ENCODE measurements at places on chromosomes 11 and 22.

GRCh38 chr22:31893460-31893859, 50.9 kb upstream of the YWHAH start:
- DNase-seq: no peak

- DNase-seq: no peak
These were observed 25.4 kb downstream of the TAF1D start for GRCh38 chr11:93715797-93716396.

- DNase-seq: no peak
These were observed 38.6 kb upstream of the CARS1 start for GRCh38 chr11:3095712-3096361.

- no peak for DNase-seq
These were observed 3.2 kb downstream of the DGAT2 start for GRCh38 chr11:75771646-75772410.

DNA sequence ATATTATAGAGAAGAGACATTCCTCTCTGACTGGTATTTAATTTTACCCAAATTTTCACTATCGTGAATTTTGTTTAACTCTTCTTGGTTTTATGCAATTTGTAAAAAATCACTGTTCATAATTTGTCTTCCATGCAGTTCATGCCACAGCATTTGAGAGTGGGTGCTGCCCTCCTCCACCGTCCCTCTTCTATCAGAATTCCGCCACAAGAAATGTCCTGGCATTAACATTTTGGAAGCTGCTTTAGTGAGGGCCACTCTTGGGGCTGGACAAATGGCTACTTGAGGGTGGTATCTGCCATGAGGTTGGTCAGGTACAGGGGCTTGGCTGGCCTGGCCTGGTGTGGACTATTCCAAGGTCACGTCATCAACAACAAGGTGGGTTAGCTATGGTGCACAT, 68.3 kb upstream of the CLDN5 start:
- no peak for DNase-seq

DNA sequence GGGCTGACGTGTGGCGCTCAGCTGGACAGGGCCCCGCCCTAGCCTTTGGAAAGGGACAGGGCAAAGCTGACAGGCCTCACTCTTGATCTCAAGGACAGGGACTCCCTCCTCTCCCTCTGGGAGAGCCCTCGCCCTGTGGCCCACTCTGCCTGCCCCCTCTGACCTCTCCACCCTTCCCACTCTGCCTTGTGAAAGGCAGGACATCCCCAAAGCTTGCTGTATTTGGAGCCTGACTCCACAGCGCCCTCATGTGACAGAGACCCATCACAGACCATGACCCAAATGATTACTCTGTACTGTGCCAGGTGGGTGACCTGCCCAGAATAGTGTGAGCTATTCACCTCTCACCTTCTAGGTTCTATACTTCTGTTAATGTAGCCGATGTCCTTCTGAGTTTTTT, 18.8 kb downstream of the P2RY2 start:
- peak; percentile 65 for DNase-seq

DNA sequence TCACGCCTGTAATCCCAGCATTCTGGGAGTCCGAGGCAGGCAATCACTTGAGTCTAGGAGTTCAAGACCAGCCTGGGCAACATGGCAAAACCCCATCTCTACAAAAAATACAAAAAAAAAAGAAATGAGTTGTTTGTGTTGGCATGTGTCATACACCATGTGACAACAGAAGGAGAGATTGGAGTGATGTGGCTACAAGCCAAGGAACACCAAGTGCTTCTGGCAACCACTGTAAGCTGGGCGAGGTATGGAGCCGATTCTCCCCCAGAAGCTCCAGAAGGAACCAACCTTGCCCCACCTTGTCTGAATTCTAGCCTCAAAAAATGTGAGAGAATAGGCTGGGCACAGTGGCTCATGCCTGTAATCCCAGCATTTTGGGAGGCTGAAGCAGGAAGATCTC, 39.1 kb upstream of the SLC35C1 start:
- no peak for DNase-seq

DNA sequence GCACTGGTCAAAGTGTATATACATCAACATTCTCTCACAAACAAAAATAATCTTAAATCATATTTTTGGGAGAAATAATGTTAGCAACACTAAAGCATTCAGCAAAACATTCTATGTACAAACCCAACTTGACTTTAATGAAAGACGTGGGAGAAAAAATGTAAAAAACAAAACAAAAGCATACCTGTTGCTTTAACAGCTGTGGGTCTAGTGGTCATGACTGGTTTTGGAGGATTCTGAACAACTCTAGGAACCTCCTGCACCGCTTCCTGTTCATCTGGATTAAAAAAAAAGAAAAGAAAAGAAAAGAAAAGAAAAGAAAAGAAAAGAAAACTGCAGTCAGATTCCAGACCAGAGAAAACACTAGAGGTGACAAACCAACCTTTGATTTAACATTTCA, 2.1 kb downstream of the FNBP4 start:
- DNase-seq: peak; percentile 27

- no peak for DNase-seq
These were observed 18.2 kb upstream of the GRAMD4 start for GRCh38 chr22:46602025-46602424.

- no peak for DNase-seq
These were observed 41.0 kb upstream of the TH start for GRCh38 chr11:2212411-2213251.

DNA sequence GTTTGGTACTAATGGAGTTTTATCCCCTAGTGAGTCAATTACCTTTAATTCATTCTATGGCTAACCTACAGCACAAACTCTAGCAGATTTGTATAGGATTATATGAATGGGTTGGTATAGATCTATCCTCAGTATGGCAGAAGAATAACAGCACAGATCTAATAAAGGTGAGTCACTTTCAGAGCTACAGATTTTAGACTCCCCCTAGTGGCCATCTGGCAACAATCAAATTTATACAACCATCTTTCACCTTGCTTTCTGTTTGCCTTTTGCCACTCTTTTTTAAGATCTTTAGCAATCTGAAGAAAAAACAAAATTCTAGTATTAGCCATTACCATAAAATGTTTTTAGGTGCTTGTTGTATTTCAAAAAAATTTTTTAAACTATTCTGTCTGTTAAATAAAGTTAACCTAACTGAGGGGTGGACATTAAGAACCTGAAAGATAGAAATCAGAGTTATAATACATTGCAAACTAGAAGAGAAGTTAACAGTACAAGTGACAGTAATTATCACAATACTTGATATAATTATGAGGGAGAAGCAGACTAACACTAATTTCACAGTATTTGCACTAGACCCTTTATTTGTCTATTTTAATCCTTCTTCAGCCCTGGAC, 25.8 kb downstream of the DDIAS start:
- DNase-seq: peak; percentile 74

- no peak for DNase-seq
These were observed 9.6 kb downstream of the MGAT3 start for GRCh38 chr22:39466228-39467006.

DNA sequence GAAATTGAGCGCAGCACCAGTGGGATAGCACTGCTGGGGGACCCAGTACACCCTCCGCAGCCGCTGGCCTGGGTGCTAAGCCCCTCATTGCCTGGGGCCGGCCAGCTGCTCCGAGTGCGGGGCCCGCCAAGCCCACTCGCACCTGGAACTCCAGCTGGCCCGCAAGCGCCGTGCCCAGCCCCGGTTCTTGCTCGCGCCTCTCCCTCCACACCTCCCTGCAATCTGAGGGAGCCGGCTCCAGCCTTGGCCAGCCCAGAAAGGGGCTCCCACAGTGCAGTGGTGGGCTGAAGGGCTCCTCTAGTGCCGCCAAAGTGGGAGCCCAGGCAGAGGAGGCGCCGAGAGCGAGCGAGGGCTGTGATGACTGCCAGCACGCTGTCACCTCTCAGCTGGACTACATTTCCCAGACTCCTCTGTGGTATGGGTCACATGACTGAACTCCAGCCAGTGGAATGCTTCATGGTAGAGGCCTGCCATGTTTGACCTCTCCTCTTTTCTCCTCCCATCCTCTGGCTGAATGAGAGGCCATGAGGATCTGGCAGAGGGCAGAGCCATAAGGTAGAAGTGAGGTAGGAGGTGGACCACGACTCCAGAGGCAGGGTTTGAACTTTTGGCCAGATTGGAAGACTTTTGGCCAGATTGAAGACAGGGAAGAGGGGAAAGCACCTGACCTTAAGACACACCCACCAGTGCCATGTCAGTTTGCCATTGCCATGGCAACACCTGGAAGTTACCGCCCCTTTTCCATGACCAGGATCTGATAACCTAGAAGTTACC, 6.2 kb downstream of the MRGPRD start:
- DNase-seq: peak; percentile 33

DNA sequence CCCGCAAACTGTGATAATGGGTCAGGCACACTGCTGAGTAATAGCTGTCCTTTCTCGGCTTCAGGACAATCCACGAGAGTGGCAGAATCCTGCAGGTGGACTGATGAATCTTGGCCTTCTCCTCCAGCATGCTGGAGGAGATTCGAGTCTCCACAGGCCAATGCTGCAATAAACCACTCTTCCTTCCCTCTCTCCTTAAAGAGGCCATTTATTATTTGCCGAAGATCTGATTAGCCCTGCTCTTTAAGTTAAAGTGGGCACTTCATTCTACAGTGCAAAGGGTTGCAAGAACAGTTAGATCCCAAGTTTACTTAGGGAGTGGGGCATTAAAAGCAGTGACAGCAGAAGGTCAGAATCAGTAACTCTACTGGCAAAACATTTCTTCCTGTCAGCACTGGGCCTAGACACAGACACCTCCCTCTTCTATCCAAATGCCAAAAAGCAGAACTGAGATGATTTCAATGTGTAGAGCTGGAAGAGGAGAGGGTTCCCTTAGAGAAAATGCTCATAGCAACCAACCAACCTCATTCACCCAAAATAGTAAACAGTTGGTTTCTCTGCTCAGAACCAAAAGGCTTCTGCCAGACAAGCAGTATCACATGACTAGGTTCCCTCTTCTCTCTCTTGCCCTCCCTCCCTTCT, 121.7 kb downstream of the SGSM3 start:
- DNase-seq: peak; percentile 92

DNA sequence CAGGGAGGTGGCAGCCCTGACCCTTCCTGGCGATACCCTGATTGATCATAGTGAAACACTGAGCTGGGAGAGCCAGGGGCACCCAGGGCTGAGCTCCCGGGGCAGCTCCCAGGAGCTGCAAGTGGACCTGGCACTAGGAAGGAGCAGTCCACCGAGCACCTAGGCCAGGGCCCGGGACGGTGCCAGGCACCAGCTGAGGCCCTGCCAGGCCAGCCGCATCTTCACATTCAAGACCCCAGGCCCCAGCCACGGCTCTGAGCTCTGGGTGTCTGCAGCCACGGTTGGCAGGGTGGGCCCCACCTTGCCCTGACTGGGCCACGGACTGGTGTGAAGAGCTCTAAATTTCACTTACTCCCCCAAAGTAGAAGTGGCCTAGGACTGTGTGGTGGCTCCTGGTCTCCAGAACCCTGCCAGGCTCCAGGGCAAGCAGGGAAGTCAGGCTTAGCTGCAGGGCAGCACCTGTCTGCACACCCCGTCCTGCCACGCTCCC, 58.3 kb downstream of the RTN4R start:
- no peak for DNase-seq

GRCh38 chr11:28439403-28439802, 331.2 kb downstream of the METTL15 start:
- no peak for DNase-seq

DNA sequence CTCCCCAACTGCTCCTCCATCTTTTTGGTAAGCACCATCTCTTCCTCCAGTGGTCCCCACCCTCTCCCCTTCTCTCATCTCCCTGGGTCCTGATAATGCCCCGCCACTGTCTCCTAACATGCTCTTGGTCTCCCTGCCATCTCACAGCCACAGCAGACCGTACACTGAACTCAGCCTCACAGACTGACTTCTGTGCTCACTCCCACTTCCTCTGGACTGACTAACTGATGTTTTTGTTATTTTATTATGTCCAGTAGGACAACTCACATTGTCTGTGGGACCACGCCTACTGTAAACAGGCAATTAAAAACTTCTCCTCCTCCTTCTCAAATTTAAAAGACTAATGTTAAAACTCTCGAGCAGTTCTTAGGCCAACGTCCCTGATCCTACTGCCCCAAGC, 2.6 kb upstream of the GNAZ start:
- DNase-seq: no peak

DNA sequence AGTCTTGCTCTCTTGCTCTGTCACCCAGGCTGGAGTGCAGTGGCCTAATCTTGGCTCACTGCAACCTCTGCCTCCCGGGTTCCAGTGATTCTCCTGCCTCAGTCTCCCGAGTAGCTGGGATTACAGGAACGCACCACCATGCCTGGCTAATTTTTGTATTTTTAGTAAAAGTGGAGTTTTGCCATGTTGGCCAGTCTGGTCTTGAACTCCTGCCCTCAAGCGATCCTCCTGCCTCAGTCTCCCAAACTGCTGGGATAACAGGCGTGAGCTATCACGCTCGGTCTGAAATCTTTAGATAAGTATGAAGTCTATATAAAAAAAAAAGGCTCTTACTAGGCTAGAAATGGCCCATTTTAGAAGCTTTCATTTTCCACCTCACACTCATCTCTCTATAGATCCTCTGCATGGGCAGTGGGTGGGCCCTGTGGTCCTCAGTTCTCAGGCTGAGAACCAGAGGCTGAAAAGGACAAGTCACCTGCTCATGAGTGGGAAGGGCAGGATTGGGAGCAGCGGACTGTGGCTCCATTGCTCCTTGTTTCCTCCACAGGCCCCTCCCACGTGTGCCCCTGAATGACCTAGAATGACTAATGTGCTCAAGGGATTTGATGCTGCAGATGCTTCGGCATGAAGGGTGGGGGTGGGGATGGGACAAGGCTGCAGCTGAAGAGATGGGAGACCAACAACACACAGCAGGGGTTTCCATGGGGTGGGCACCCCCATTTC, 19.8 kb upstream of the PRAME start:
- no peak for DNase-seq

GRCh38 chr11:13486926-13487660, 8.7 kb downstream of the PTH start:
- DNase-seq: peak; percentile 80

DNA sequence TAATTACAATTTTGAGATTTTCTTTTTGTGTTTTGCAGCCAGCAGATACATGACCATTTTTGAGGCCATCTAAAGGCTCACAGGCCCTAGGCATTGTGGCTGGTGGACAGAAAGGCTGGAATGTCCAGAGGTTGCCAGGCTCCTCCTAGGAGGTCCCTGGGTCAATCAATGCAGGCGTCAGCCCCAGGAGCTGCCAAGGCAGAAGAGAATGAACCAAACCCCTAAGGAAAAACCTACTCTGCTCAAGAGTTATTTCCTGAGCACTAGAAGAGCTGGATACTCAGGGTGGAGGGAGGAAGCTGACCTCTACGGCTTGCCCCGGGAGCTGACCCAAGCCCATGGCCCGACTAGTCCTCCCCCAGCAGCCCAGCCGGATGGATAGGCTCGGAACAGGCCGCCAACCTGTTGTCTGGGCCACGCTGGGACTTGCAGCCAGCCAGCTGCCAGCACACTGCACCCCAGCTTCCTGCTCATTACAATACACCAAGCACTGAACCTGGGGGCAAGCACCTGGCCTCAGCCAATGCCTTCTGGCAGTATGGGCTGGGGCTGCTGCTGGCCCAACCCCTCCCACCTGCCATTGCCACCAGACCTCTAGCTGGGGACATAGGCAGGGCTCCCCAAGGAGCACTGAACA, 5.7 kb upstream of the SCGB1A1 start:
- no peak for DNase-seq

GRCh38 chr11:19849107-19849789, 136.6 kb downstream of the NAV2 start:
- no peak for DNase-seq

Data from GM12865 (cell line).